Body of pancreas (tissue), 4 donors: ENCODE measurements at places on chromosomes 1 and 21.

DNA sequence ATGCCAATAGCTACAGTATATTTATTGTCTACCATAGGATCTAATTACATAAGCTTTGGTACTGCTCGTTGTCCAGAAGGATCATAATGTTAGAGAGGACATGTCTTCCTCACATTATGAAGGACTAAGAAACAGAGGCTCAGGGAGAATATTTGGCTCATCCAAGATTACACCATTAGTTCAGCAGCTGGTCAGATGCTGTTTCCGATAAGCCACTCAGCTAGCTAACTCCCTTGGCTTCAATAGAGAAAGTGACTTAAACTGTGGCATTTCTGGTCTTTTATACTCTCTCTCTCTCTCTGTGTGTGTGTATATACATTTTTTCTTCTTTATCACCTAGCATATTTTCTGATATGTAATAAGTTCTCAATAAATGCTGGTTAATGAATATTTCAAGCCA is 70.4 kb downstream of the DDR2 start:
- no peak overlapping the region for H3K27ac ChIP-seq
- no peak overlapping the region for H3K4me3 ChIP-seq
- H3K27me3 ChIP-seq: no peaks in the 10 kb centered on the region
- H3K4me1 ChIP-seq: no peaks in the 10 kb centered on the region
- DNase-seq: no peak

- no peaks in the 10 kb centered on the region for H3K4me1 ChIP-seq
- H3K4me3 ChIP-seq: no peak overlapping the region
- peaks cover 4% of the 10 kb centered on the region for H3K36me3 ChIP-seq
These were observed 90.1 kb downstream of the PKN2 start for GRCh38 chr1:88774151-88774556.

- no peaks in the 10 kb centered on the region for H3K27me3 ChIP-seq
- no peaks in the 10 kb centered on the region for H3K4me1 ChIP-seq
- no peak for DNase-seq
- no peaks in the 10 kb centered on the region for H3K36me3 ChIP-seq
These were observed 543.5 kb downstream of the OMA1 start for GRCh38 chr1:58003059-58003458.

DNA sequence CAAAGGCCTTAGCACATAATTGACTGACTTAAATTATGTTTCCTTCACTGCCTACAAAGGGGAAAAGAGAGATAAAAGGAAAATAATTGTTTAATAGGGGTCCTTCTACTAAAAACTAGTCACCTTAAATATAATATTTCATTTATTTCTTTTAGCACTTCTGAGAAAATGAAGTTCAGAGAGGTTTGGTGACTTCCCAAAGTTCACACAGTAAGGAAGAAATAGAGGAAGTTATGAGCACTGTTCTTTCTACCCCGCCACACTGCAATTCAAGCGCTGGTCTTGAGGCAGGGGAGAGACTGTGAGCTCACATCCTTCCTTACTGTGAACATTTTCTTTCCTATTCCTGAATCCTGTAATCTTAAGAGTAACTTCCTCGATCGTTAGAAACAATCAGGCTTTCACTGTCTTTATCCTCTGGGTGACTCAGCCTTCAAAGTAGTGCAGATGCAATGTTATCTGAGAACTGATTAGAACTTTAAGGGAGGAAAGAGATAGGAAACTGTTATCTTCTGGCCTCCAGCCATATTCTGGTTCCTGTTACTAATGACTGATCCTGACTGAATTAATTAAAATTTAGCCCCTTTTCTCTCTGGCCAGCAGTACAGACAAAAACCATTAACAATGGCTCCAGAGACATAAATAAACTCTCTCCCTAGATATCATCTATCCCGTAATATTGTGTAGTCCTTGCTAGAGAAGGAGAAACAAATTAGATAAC is 6.8 kb downstream of the RGS5 start:
- H3K27me3 ChIP-seq: no peaks in the 10 kb centered on the region
- no peaks in the 10 kb centered on the region for H3K36me3 ChIP-seq
- H3K4me1 ChIP-seq: no peaks in the 10 kb centered on the region
- no peak overlapping the region for H3K27ac ChIP-seq

DNA sequence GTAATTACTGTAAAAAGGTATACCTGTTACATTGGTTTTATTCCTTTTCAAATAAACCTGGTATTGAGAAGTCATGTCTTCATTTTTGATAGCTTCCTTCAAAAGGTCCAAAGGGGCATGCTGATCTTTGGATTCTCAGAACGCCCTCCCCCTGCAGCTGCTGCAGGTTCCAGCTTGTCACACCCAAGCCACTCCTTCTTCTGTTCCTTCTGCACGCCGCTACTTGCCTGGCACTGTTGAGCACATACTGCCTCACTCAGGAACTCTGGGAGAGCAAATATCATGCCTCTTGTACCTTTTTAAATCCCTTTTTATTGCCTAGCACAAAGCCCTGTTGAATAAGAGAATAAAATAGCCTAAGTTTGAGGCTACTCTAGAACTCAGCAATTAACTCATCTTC is 136.9 kb downstream of the BARHL2 start:
- no peaks in the 10 kb centered on the region for H3K27me3 ChIP-seq
- no peaks in the 10 kb centered on the region for H3K36me3 ChIP-seq
- no peak overlapping the region for H3K4me3 ChIP-seq
- no peak overlapping the region for H3K27ac ChIP-seq

GRCh38 chr21:39444421-39445180 is 977 bp downstream of the LCA5L start:
- H3K27ac ChIP-seq: no peak overlapping the region
- no peaks in the 10 kb centered on the region for H3K27me3 ChIP-seq
- H3K4me3 ChIP-seq: peak overlapping the region; percentile 52
- H3K36me3 ChIP-seq: no peaks in the 10 kb centered on the region
- peaks cover 6% of the 10 kb centered on the region for H3K4me1 ChIP-seq

- H3K27ac ChIP-seq: no peak overlapping the region
- no peak overlapping the region for H3K4me3 ChIP-seq
- no peaks in the 10 kb centered on the region for H3K4me1 ChIP-seq
- DNase-seq: no peak
These were observed 16.3 kb downstream of the PRPF38A start for GRCh38 chr1:52420713-52421112.
